HCEC 1CT (cell line): ENCODE measurements at places on chromosomes 2 and 18.

GRCh38 chr2:209525834-209526281 lies 102.0 kb downstream of the MAP2 start:
- peak; percentile 96 for DNase-seq

GRCh38 chr2:69992310-69993047 lies 31.0 kb upstream of the ASPRV1 start:
- no peak for DNase-seq

DNA sequence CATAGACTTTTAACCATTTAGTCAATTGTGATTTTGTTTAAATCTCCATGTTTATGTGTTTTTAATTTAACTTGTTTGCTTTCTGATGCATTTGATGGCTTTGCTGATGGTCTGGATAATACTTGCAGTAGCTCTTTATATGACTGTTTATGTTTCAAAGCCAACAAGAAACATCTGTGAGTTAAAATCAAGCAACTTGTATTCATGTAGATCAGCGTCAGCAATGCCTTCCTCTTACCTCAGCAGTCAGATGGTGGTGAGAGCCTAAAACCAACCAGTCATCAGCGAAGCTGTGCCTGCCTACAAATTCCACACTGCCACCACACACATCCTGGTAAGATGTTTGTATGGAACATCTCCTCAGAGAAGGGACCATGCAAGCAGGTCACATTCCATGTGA lies 231.9 kb downstream of the PTGR3 start:
- no peak for DNase-seq

GRCh38 chr18:8361941-8362471 lies 247.2 kb upstream of the RAB12 start:
- DNase-seq, result no peak

DNA sequence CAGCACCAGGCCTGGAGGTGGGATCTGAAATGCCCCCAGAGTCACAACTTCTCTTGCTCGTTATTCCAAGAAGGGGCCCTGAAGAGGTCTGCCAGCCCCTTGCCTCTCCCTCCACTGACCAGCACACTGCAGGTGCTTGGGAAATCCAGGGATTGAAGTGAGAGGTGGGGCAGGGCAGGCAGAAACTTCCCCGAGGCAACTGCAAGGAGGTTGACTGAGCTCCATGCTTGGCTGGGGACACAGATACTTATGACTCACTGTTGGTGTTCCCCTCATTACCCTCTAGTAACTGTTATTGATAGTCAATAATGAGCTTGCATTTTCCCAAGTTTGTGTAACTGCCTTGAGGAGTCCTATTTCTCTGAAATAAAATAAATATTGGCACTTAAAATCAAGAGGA lies 47.5 kb downstream of the MARCO start:
- DNase-seq, result no peak

DNA sequence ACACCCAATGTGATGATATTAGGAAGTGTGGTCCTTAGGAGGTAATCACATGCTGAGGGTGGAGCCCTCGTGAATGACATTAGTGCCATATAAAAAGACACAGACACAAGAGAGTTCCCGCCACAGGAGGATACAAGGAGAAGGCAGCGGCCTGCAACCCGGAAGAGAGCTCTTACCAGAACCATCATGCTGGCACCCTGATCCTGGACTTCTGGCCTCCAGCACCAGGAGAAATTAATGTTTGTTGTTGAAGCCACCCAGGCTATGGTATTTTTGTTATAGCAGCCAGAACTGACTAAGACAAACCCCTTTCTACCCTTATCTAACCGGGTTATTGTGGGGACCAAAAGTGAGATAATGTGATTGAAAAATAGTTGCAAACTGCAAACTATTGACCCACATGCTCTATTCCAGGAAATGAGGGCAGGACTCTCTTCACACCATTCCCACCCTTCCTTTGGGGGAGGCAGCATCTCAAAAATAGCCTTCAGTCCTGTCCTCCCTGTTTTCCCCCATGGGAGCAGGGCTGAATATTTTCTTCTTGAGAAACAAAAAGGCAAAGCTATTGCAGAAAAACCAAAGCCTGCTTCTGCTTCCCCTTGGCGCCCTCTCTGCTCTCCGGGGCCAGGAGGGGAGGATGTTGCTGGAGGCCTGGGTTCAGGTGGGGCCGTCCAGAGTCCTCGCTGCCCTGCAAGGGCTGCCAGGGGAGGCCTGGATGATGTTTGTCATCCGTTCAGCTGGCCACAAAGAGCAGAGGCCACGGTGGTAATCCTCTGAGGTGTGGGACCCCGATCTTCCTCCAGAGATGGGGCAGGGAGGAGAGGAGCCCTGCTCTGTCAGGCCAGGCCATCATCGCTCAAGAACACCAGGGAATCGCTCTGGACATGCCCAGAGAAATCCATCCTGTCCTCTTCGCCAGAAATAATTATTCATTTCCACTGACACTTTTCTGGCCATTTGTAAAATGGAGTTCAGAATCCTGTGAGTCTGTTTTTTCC lies 73.8 kb upstream of the HAAO start:
- DNase-seq, result no peak

DNA sequence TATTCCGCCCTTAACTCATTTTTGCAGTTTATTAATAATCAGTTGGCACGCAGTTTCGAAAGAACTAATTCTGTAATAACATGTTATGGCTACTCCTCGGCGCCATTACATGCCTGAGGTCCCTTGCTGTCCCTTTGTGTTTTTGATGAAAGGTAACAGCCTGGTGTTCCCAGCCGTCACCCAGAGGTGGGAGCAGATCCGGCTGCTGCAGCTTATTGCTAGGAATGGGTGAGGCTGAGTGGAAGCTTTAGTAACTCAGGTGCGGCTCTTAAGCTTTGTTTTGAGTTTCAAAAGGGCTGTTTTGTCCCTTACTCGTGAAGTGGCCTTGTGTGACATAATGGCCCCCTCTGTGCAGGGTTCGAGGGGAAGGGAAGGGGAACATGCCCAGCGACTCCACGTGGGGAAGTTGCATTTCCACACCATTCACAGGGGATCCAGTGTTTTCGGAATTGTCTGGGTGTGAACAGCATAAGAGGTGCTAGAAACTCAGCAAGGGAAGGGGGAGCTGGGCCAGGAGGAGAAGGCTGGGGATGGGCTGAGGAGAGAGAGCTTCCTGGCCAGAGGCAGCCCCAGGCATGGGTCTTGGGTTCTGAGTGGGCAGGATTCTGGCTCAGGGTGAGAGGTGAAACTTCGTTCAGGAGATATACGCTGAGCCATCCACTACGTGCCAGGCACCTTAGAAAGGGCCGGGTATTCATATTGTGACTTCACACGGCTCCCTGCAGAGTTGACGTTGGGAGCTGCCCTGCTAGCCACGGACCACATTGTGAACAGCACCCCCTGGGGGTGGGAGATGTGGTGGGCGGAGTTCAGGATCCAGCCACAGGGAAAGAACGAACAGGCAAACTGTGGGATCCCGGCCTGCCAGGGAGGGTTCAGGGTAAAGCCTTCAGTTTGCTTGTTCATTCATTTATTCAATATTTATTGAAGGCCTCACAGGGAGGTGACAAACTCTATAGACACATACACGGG lies 84.4 kb downstream of the TGOLN2 start:
- no peak for DNase-seq

GRCh38 chr2:23601301-23601965 lies 216.5 kb downstream of the KLHL29 start:
- no peak for DNase-seq

GRCh38 chr2:157217409-157217808 lies 40.1 kb upstream of the GALNT5 start:
- no peak for DNase-seq

- no peak for DNase-seq
These were observed 391.9 kb downstream of the TMEM182 start for GRCh38 chr2:103153580-103154284.

DNA sequence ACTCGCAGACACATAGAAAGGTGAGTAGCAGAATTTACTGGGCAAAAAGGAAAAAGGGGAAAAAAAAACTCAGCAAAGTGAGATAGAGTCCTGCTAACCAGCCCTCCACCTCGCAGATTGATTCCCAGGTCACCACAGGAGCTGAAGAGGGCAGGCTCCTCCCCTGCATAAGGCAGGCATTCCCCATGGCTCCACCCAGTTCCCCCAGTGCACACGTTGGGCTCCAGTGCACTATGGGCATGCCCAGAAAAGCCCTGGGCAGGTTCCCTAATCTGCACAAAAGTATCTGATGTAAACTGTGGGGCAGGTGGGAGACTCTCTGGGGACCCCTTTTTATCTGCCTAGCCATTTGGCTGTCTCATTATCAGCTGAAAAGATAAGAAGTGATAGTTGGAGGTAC lies 461.2 kb upstream of the TMEFF2 start:
- no peak for DNase-seq

GRCh38 chr2:158024288-158024898 lies 77.3 kb upstream of the UPP2 start:
- peak; percentile 27 for DNase-seq

DNA sequence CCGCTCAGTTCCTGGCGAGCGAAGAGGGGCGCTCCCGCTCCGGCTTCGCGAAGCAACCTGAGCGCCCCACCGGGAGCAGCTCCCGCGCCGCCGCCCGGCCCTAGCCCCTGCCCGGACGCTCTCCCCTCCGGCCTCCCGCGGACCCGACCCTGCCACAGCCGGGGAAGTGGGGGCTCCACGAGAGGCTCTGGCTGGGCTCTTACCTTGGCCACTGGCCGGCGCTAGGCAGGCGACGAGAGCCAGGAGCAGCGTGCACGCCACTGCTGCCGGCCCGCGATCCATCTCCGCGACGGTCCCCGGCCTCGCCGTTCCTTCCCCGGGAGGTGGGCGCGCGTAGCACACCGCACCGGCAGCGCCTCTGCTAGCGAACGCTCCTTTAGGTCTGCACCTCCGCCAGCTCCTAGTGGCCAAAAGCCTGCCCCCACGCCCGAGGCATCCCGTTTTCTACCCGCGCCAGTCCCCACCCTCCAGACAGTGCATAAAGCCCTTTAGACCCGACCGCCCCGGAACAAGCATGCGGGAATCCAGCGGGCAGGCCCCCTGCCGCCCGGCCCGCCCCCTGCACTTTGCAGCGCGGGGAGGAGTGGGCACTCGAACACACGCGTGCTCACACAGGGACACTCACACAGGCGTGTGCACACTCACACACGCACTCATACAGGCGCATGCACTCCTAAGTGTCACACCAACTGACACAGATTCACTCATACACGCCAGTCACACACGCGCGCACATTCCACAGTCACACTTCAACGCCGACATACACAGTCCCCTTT lies at the start of gene LRP2:
LRP2 (minus strand) TSS at position 417 of the 776 bp plus-strand sequence; CDS start at position 282, 135 bp downstream.
- no peak for DNase-seq

- peak; percentile 49 for DNase-seq
These were observed 3.2 kb downstream of the CFLAR start for GRCh38 chr2:201118961-201119854.

- DNase-seq, result no peak
These were observed 68.6 kb upstream of the RAPH1 start for GRCh38 chr2:203603456-203604389.

- no peak for DNase-seq
These were observed 9.0 kb downstream of the TM4SF20 start for GRCh38 chr2:227370092-227370491.

DNA sequence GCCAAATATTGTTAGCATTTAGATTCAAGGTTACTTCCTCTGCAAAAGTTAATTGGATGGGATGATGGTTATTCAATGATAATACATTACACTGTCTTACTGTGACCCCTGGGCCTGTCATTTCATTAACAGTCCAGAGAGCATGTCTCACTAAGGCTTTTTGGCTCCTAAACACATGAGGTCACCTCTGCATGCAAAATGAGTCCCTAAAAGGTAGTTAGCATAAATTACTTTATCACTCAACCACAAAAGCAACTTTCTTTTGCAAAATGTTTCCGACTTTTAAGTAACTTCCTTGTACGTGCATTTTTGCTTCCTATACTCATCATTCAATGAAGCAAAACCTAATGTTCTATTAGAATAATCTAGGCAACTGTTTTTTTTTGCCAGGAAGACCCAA lies 16.8 kb upstream of the AGFG1 start:
- no peak for DNase-seq

DNA sequence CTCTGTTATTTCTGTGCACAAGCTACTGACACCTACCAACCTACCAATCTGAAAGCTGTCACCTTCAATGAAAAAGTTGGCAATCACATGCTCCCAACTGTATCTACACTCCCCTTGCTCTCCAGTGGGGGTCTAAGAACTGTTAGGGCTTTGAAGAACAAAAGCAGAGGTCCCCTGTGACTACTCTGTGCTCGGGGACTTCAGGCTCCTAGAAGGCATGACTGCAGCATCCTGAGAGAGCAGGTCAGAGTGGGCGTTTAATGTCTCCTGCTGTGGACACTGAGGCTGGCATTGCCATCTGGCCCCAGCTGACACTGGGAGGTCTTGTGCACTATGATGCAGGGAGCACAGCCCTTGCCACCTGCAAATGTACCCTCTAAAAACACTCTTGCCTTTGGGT lies 93.3 kb downstream of the ACTR2 start:
- DNase-seq, result no peak

DNA sequence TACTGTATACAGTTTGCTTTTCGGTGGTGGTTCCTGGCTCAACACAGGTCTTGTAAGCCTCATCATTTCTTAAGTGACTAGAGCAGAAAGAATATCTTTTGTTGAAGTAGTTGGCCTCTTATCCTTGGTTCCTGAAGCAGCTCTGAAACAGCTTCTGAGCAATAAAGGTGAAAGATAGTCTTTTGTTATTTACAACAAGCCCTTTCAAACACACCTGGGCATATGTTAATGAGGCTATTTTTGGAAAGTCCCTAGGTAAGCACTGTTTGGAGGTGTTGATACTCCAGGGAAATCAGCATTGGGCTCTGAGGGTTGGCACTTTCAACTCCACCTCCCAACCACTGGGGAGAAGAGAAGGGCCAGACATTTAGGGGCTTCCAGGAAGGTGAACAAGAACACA lies 211.0 kb downstream of the MCFD2 start:
- DNase-seq, result no peak

- DNase-seq, result no peak
These were observed 77.7 kb downstream of the GDF7 start for GRCh38 chr2:20744366-20745335.
